ENCODE measurements at places on chromosomes 3 and 15. TPM values are rescaled to one million over a fixed set of nuclear protein-coding genes. Genes with fewer than 3 reads are reported as not detected.

The SMAD6 gene
- 0.93 TPM for total RNA-seq

The SAMD7 gene
- not detected for total RNA-seq

The EMC7 gene
- 34.7 TPM for total RNA-seq

The ERICH6 gene
- not detected for total RNA-seq

The CX3CR1 gene
- not detected for total RNA-seq

The ZNF654 gene
- 4.7 TPM for total RNA-seq

The ITPKA gene
- 3.3 TPM for total RNA-seq
